Renal cortical epithelial cell (primary cell): ENCODE measurements at places on chromosomes 12 and 14. TPM values are rescaled to one million over a fixed set of nuclear protein-coding genes. Genes with fewer than 3 reads are reported as not detected.

The MUCL1 gene
- total RNA-seq = not detected in 2 replicates

The DLK1 gene
- total RNA-seq = not detected in 2 replicates

The DTX1 gene
- total RNA-seq = 0.35 TPM in 1 of 2 replicates, not detected in the other

The TAS2R7 gene
- total RNA-seq = 0.20 TPM in 1 of 2 replicates, not detected in the other

The SLC25A21 gene
- total RNA-seq = 0.69 and 0.89 TPM in 2 replicates

The OVCH1 gene
- not detected in 2 replicates for total RNA-seq

The XPOT gene
- total RNA-seq = 63.6 and 72.0 TPM in 2 replicates

The HHIPL1 gene
- total RNA-seq = 1.8 and 2.6 TPM in 2 replicates

DNA sequence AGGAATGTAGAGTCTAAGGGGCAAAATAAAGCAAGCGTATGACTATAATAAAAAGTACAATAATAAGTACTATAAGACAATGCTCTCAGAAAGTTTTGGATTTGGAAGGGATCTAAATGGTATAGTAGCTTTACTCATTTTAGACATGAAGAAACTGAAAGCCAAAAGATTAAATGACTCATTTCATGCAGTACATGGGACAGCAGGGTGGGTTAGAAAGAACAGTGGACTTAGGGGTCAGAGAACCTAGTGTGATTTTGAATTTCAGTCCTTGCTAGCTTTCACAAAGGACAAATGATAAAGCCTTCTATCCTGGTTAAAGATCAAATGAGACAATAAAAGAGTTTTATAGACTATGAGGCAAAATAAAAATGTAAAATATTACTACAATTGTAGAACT, 6.8 kb upstream of the LEMD3 start:
- DNase-seq = no peak

- no peak for DNase-seq
Observed at GRCh38 chr12:68844318-68844745, 36.4 kb downstream of the MDM2 start.

GRCh38 chr14:95304342-95304741, 15.4 kb downstream of the CLMN start:
- no peak for DNase-seq

- DNase-seq = no peak
Observed at GRCh38 chr12:27814851-27815591, 35.0 kb upstream of the MANSC4 start.

DNA sequence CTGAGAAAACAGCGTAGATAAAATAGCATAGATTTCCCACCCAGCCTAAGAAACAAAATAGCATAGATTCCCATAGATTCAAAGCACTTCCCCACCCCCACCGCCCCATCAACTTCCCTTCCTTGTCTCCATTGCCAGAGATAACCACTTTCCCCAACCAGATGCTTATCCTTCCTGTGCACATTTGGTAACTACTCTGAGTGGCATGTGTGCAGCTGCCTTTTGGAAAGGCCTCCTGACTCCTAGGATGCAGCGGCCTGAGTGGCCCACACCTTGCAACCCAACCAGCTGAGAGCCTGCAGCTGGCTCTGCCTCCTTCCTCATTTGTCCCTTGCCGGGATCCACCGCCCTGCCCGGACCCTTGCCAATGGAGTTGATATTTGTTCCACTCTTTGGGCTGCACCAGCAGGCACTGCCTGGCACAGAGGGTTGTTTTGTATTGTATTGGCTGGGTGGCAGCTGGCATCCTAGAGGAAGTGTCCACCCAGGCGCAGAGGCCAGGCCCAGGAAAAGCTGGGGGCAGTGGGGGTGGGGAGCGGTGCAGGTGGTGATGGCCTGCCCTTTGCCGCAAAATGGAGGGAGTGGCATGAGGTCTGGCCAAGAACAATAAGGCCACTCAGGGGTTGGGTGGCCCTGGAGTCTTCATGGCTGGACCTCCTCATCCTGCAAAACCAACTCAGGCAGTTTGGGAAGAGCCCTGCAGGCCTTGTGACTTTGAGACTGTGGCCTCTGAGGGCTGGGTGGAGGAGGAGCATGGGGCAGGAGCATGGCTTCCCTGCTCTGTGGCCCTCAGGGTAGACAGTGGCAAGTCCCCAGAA, 4.9 kb downstream of the SLC48A1 start:
- DNase-seq = no peak

DNA sequence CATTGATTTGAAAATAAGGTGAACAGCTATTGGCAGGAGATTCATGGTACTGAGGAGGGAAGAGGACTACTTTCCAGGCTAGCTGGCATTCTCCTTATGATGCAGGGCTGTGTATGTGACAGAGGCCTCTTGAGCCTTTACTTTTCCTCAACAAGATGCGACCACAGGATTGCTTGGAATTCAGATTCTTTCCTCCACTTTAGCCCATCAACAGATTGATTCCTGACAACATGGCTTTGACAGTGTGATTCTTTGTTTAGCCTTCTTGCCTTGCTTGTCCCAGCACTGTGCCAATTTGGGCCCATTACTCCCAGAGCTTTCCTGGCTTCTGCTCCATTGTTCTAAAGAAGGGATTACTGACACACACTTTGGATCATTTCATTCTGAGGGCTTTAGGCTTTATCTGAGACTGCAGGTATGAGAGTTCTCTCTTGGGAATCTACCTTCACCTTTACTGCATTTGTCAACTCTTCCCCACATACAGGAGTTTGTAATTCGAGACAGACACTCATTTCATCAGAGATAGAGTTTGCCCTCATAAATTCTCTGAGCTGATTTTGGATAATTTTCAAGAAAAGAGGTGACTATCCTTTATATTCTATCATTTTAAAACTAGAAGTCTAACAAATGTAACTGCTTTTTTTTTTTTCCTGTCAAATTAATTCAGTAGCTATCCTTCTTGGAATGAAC, 206.4 kb upstream of the GZMB start:
- peak; percentile 48 for DNase-seq

DNA sequence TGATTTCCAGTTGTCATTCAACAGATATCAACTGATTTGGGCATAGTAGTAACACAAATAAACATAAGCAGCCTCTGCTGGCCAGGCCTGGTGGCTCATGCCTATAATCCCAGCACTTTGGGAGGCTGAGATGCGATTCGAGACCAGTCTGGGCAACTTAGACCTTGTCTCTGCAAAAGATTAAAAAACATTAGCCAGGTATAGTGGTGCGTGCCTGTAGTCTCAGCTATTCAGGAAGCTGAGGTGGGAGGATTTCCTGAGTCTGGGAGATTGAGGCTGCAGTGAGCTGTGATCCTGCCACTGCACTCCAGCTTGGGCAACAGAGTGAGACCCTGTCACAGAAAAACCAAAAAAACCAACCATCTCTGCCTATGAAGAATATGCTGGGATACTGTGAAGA, 7.1 kb downstream of the METAP2 start:
- no peak for DNase-seq

DNA sequence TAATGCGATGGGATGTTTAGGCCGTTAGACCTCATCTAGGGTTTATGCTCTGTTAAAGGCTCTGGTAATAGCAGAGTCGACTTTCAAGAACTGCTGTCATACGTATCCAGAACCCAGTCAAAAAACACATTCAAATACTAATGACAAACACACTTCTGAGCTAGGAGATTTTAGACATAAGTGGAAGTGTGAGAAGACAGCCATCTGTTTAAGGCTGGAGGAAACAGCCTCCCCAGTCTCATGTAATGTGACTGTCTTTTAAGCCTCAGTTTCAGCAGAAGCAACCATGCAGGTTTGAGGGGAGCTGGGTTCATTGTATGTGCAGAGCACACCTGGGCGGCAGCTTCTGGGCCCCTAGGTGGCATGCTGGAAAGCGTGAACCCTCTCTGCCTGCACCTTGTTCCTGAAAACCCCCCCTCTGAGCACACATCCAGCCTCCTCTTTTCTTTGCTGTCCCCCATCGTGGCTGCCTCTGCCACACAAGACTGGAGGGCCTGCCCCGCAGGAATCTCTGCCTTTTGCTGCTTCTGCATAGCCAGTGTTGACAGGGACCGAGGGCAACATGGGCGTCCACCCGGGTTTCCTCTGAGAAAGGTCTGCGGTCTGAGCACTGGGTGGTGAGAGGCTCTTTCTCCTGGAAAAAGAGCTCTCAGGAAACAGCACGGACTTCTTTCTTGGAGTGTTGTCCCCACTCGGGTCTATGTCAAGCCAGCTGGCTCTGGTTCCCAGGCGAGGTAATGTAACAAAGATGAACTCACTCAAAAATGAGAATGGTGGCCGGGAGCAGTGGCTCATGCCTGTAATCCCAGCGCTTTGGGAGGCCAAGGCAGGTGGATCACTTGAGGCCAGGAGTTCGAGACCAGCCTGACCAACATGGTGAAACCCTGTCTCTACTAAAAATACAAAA, 11.6 kb downstream of the WNT5B start:
- DNase-seq = no peak

DNA sequence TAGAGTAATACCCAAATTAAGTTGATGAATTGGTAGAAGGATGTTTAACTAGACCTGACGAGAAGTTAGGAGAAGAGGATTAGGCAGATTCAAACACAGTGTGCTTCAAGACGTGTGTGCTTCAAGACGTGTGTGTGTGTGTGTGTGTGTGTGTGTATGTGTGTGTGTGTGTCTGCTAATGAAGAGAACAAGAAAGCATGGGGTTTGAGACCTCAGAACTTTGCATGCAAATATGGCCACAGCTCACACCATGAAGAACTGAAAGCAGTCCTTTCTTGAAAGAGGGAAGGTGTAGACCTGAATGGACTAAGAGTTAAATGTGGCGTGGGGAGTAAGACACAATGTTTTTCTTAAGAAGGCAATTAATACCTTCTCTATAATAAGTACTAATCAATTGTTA, 32.5 kb upstream of the SSPN start:
- no peak for DNase-seq

- no peak for DNase-seq
Observed at GRCh38 chr12:54010053-54010971, 1.5 kb downstream of the HOXC8 start.

- DNase-seq = no peak
Observed at GRCh38 chr12:101493556-101493955, 18.4 kb downstream of the SPIC start.

DNA sequence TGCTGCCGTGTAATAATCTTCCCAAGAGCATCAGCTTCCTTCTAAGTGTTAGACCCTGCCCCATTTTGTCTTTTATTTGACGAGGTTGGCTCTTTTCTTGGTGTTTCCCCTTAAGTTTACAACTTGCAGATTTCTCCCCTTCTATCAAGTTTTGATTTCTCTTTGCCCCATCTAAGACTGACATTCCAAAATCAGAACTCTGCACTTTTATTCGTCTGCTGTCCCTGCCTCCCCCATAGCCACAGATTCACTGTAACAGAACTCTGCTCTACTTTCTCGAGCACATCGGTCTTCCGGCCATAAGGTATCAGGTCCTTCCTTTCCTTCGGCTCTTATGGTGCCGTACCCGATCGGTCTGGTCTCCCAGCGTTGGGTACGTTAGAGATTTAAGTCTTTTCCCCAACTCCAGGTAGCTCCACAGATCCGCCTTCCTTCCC, 563 bp downstream of the DCP1B start:
- peak; percentile 25 for DNase-seq

- DNase-seq = peak; percentile 62
Observed at GRCh38 chr14:23727566-23728335, 91.6 kb downstream of the DHRS2 start.

- DNase-seq = peak; percentile 42
Observed at GRCh38 chr14:20631023-20631879, 10.2 kb downstream of the OR6S1 start.

DNA sequence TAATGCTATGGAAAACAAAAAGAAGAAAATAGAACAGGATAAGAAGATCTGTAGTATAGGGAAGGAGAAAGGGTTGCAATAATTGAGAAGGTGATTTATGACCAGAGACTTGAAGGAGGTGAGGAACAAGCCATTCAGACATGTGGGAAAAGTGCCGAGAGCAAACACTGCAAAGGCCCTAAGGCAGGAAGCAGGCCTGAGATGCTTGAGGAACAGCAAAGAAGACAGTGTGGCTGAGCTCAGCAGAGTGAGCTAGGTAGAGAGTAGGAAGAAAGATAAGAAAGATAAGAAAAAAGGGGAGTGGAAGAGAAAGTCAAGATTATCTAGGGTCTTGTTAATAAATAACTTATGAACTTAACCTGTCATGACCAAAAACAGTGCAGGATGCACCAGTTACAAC, 671.8 kb downstream of the RPS29 start:
- peak; percentile 6 for DNase-seq

GRCh38 chr14:47191700-47192099, 483.7 kb downstream of the MDGA2 start:
- no peak for DNase-seq

DNA sequence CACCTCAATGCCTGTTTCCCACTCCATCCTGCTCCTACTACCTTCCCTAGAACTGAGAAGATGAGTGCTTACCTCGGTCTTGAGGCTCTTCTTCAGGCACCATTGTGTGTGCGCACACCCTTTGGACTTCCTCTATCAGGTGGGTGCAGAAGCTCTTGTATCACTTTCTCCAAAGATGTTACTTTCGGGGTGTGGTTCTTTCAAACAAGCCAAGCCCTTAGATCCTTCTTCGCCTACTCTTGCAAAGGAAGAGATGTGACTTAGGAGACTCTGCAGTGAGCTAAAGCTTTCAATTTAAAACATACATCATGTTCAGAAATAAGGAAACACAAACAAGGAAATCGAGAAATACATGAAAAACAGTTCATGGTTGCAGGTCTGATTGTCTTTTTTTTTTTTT, at the start of gene CLEC4C:
TSS of gene CLEC4C (minus strand) at position 130 of the 400 bp plus-strand sequence. CDS start at position 103, 27 bp downstream.
- DNase-seq = no peak

- peak; percentile 68 for DNase-seq
Observed at GRCh38 chr14:76348898-76349297, 27.0 kb upstream of the ESRRB start.

- DNase-seq = peak; percentile 94
Observed at GRCh38 chr12:106288494-106289195, 13.9 kb upstream of the TCP11L2 start.

- peak; percentile 98 for DNase-seq
Observed at GRCh38 chr14:72801381-72801812, 92.5 kb downstream of the DPF3 start.

GRCh38 chr12:102314821-102315220, 117.2 kb upstream of the PMCH start:
- DNase-seq = no peak

DNA sequence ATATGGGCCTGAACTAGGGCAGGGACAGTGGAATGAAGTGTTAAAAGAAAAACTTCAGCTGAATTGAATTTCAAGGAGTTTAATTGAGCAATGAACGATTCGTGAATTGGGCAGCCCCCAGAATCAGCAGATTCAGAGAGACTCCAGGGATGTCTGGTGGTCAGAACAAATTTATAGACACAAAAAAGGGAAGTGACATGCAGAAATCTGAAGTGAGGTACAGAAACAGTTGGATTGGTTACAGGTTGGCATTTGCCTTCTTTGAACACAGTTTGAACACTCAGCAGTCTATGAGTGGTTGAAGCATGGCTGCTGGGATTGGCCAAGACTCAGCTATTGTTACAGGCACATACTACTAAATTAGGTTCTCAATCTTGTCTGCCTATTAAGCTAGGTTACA, 9.7 kb upstream of the TBPL2 start:
- no peak for DNase-seq

- DNase-seq = no peak
Observed at GRCh38 chr14:100132161-100132902, 27.1 kb downstream of the DEGS2 start.
